ELF-1 (cell line): ENCODE measurements at places on chromosomes 16 and 17.

GRCh38 chr17:43200127-43200526 lies 11.5 kb upstream of the TMEM106A start:
- no peak for DNase-seq

GRCh38 chr16:3646348-3646920 lies 8.1 kb upstream of the DNASE1 start:
- DNase-seq = peak; percentile 44

DNA sequence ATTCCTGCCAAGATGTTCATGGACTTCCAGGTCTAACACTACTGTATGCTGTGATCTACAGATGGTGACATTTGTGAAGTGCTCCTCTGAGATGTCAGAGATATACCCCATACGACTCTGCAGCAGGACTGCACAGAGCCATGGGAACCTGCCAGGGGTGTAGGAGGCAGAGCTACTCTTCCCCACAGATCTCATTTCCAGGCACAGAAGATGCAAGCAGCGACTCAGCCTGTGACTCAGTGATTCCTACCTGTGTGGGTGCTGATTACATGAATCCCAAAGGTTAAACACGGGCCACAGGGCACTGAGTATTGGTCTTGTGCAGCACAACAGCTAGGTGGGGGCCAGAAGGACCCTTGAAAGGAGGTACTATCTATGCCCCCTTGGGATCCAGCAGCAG lies 137.0 kb upstream of the SOX9 start:
- DNase-seq = no peak

- no peak for DNase-seq
Observed at GRCh38 chr16:66598111-66598510, 6.4 kb upstream of the CMTM3 start.

DNA sequence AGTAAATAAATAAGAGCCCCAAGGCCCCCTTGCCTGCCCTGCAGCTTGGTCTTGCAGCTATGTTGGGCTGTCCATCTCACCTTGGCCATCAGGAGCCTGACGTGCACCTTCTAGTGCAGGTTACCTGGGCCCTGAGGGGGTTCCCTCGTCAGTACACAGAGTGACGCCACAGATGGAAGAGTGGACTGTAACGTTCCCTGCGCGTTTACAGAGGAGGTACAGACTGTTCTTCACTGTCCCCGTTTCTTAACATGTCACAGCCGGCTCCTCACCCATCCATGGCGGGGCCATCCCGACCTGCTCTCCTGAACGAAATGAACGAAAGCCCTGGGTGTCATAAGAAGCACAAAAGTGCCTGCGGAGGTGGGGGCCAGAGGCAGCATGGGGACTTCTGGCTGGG lies 15.9 kb upstream of the FASN start:
- no peak for DNase-seq

DNA sequence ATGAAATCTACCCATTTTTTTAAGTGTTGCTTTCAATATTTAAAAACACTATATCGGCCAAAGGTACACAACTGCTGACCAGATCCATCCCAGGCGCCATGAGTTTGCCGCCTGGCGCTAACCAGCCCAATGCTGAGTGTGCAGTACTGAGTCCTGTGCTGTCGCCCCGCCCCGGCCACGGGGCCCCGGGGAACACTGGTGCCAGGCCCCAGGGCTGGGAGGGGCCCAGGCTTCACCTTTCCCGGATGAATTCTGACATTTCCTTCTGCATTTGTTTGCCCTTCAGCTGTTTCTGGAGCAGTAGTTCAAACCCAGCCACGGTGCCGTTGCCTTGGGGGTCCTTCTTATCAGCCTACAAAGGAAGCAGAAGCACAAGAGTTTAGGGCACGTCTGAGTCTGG lies 37.8 kb upstream of the RCVRN start:
- DNase-seq = peak; percentile 30

- DNase-seq = no peak
Observed at GRCh38 chr17:78897664-78898047, 5.3 kb downstream of the CEP295NL start.

DNA sequence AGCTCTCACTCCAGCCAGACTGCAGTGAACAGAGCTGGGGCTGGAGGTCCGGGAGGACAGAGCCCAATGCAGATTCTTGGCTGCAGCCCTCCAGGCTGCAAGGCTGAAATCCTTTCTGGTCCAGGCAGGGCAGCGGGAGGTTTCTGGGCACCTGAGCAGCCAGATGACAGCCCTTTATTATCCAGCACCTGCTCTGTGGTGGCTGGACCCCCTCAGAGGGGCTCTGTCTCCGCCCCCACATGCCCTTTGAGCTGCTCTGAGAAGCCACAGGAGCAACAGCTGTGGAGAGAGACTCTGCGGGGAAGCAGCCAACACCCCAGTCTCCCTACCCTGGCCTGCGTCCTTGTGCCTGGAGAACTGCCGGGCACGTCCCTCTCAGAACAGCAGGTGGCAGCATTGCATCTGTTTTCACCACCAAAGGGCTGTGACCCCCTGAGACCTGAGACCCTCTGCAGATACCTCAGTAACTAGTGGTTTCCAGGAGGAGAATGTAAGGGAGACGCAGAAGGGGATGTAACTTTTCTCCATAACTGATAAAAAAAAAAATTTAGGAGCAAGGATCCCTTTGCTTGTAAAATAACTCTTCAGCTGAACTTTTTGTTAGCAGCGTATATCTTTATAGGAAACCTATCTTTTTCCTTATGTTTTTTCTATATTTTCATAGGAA lies 3.7 kb upstream of the CNP start:
- DNase-seq = peak; percentile 88

GRCh38 chr17:31492880-31493655 lies 101.6 kb downstream of the RAB11FIP4 start:
- no peak for DNase-seq

DNA sequence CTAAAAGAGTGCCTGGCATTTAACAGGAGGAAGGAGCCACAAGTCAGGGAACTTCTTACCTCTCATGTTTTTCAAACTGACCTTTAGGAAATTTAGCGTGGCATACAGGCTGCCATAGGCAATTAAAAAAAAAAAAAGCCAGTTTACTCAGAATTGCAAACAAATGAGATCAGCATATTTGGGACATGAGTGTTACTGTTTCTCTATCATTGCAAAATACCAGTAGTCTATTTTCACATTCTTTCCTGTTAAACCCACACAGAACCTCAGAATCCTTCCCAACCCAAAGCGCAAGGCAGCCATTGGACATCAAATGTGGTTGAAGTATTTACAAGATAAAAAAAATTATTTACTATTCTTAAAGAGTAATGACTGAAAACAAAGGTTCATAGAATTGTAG lies 366.4 kb upstream of the DYNLRB2 start:
- DNase-seq = no peak

DNA sequence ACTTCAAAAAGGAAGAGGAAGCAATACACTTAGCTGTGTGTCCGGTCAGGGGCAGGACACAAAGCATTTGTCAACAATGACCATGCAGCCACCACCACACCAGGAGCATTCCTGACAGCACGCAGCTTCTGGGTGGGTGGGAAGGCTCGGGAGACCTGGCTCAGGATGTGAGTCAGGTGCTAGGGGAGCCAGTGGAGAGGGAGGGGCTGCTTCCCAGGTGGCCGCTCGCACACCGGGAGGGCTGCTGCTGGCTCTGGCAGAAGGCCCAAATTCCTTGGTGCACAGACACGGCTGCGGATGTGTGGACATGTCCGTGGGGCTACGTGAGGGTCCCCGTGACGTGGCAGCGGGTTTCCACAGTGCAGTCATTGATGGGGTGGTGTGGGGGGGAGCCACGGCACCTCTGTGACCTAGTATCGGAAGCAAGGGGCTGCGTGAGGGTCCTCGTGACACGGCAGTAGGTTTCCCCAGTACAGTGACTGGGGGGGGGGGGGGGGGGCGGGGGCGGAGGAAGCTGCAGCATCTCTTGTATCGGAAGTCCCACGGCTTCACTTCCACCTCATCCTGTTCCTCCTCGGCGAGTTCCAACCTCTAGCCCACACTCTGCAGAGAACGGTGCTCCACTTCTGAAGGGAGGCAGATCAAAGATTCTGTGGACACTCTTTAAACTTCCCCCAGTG lies 112.8 kb downstream of the ZNF778 start:
- peak; percentile 82 for DNase-seq

- DNase-seq = no peak
Observed at GRCh38 chr17:1904273-1905182, 74.7 kb downstream of the RPA1 start.

DNA sequence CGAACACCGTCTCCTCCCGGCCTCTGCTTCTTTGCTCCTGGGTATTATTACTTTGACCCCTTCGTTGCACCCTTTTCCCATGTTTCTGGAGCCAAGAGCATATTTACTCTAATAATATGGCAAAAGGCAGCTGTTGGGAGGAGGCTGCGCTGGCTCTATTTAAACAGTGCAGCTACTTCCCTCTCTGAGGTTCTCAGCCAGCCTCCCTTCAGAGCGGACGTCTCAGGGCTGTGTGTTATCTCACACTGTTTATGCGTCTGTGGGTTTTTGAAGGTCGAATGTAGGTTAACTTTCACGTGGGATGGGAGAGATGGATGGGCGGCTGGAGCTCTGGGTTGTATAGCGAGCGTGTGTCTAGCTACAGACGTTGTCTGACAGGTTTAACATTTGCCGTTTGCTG lies 45.3 kb downstream of the COX4I1 start:
- no peak for DNase-seq

- DNase-seq = no peak
Observed at GRCh38 chr17:50421308-50422051, 4.5 kb upstream of the ACSF2 start.

DNA sequence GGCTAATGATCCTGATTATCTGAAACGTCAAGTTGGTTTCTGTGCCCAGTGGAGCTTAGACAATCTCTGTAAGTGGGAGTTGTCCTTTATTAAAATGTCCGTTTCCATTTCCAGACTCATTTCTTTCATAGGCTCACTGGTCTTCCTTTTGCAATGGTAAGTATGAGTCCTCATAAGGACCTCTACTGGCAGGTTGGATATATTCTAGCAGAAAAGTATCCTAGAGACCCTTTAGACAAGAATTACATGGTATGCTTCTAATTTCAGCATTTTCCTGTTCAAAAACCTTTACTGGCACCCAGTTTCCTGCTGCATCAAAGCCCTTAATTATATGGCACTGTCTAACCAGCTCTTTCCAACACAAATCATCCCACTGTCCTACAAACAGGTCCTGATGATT lies 28.1 kb upstream of the ARL2BP start:
- DNase-seq = no peak

DNA sequence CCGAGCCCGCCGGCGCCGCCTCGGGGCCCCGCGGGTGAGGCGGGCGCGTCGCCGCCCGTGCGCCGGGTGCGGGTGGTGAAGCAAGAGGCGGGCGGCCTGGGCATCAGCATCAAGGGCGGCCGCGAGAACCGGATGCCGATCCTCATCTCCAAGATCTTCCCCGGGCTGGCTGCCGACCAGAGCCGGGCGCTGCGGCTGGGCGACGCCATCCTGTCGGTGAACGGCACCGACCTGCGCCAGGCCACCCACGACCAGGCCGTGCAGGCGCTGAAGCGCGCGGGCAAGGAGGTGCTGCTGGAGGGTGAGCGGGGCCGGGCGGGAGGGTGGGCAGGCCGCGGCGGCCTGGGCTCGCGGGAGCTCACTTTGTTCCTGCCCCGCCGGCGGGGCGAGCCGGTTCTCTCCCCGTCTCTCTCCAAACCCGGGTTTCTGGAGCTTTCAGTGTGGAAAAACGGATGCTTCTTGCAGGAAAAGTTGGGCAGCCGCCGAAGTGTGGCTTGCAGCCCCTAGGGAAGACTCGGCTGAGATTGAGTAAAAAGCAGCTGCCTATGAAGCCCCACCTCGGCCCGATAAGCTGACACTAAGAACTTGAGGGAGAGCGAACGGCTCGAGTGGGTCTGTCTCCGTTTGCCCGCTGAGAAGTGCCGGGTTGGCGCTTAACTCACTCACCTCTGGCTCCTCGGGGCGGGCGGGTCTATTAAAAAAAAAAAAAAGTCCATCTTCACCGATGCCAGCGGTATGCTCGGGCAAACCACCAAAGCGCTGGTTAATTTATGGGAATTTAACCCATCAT lies 677 bp downstream of the SNTB2 start:
- peak; percentile 62 for DNase-seq

DNA sequence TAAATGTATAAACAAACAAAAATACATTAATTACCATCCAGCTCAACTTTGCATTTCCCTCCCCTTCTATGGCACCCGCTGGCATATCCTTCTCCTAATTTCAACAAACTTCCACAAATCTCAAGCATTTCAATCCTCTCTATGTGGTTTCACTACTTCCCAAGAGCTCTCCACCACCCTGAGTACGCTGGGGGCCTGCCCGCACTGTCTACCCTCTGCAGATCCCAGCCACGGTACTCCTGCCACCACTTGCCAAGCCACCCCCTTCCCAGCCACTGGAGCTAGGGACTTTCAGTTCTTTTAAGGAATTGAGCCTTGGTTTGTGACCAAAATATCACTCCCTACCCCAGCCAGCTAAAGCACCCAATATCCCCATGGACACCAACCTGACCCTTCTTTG lies 1.9 kb downstream of the TK2 start:
- no peak for DNase-seq

DNA sequence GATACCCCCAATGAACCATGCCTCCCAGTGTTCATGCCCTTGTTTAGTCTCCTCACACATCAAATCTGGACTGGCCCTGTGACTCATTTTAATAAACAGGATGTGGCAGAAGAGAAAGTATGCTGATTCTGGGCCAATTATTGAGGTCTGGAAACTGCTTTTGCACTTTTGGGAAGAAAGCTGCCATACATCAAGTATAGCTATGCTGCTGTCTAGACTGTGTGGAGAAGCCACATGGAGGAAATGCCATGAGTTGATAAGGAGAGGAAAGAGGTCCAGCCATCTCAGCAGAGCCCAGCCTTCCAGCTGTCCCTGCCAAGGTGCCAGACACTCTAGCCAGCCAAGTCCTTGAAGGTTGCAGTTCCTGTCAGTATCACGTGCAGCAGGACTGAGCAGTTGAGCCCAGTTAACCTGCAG lies 16.7 kb downstream of the RPRML start:
- DNase-seq = no peak

DNA sequence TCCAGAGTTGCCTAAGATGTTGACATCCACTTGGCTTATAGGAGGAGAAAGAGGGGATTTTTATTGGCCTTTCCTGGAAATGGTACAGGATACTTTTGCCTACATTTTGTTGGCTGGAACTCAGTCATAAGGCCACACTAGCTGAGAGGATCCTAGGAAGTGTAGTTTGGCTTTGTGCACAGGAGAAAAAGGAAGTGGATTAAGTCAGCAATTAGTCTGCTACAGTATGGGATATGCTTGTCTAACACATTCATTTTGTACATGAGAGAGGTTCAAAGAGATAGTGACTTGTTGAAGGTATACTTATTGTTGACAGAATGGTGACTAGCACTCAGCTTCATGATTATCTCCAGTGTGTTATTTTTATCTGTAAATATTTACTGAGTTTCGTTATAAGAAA lies 10.3 kb downstream of the UTP18 start:
- DNase-seq = no peak

- DNase-seq = no peak
Observed at GRCh38 chr17:63447471-63448009, 1.4 kb upstream of the CYB561 start.

GRCh38 chr17:82400206-82400605 lies 17.9 kb upstream of the HEXD start:
- DNase-seq = no peak
